Activated CD8-positive, alpha-beta T cell treated with anti-CD3 and anti-CD28 coated beads, Interleukin-2, amount 10 ng/mL, durations not matched to agents 7 days and 5 days (primary cell): ENCODE measurements at places on chromosomes 4 and X.

DNA sequence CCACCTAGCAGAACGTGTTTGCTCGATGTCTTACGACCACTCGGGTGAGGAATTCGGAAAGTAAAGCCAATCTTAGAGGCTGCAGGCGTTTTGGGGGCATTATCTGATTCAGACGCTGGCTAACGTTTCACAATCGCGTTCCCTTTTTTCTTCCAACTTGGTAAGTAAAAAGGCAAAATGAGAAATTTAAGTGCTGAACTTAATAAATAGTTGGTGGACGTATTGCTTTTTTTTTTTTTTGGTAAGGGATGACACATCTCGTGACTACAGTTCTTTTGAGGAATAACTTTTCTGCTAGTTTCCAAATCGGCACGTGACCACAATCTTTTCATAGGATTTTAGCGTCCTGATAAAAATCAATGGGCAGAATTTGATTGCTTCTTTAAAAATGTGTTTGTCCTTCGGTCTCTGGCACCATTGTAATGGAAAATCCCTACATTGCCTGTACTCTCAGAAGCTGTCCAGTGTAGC, 848 bp downstream of the RAB9A start:
- H3K27ac ChIP-seq, result peak overlapping the region; percentile 81
- H3K4me1 ChIP-seq, result peaks cover 54% of the 10 kb centered on the region
- H3K27me3 ChIP-seq, result no peaks in the 10 kb centered on the region
- peaks cover 8% of the 10 kb centered on the region for H3K36me3 ChIP-seq
- no peak for DNase-seq

GRCh38 chr4:80005863-80006262, 67.2 kb downstream of the ANTXR2 start:
- H3K27ac ChIP-seq, result peak overlapping the region; percentile 60
- no peak for DNase-seq
- H3K4me1 ChIP-seq, result peaks cover 53% of the 10 kb centered on the region
- no peak overlapping the region for H3K4me3 ChIP-seq
- no peaks in the 10 kb centered on the region for H3K27me3 ChIP-seq

- no peak overlapping the region for H3K27ac ChIP-seq
- H3K4me1 ChIP-seq, result peaks cover 3% of the 10 kb centered on the region
- H3K36me3 ChIP-seq, result no peaks in the 10 kb centered on the region
Measured at GRCh38 chr4:99447079-99447478, 11.9 kb upstream of the ADH7 start.

DNA sequence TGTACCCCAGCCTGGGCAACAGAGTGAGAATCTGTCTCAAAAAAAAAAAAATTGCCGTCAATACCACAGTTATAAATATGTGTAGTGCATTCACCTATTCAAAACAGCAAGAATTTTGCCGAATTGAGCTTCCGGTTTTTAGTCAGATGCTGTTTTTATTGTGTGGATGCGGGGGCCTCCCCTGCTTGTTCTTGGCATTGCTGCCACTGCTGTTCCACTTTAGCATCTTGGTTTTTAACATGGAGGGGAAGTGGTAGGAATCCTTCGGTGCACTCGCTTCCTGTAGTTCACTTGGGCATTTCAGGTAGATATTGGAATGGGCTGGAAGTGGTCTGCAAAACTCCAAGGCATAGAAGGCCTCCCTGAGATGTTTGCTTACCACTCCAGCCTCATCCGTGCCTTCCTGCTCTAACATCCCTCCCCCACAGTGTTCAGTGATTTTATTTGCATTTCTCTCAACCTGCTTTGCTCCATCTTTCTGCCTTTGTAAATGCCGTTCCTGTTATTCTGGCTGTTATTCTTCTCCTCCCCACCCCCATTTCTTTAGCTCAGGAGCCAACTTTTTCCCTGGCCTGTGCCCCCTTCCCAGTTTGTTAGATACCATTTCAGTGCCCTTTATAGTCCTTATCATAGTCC, 25.5 kb downstream of the MOB1B start:
- peak overlapping the region; percentile 62 for H3K27ac ChIP-seq
- peaks cover 13% of the 10 kb centered on the region for H3K36me3 ChIP-seq
- no peaks in the 10 kb centered on the region for H3K27me3 ChIP-seq
- peak; percentile 48 for DNase-seq
- peaks cover 32% of the 10 kb centered on the region for H3K4me1 ChIP-seq

DNA sequence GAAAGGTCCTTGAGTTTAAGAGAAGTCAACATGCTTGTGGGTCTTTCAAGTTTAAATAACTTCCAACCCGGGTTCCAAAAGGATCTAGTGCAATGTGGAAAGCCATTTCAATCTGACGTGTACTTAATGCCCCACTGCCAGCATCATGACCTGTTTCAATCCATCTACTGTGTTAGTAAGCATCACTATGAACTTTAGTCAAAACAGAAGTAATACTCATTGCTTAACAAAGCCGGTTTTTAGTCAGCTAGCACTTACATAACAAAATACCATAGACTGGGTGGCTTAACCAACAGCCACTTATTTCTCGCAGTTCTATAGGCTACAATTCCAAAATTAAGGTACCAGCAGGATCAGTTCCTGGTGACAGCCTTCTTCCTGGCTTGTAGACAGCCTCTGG, 677.5 kb downstream of the DMD start:
- no peak for DNase-seq
- no peaks in the 10 kb centered on the region for H3K36me3 ChIP-seq
- no peak overlapping the region for H3K27ac ChIP-seq
- H3K4me3 ChIP-seq, result no peak overlapping the region
- H3K27me3 ChIP-seq, result no peaks in the 10 kb centered on the region
